ENCODE measurements at places on chromosomes 6 and 20.

DNA sequence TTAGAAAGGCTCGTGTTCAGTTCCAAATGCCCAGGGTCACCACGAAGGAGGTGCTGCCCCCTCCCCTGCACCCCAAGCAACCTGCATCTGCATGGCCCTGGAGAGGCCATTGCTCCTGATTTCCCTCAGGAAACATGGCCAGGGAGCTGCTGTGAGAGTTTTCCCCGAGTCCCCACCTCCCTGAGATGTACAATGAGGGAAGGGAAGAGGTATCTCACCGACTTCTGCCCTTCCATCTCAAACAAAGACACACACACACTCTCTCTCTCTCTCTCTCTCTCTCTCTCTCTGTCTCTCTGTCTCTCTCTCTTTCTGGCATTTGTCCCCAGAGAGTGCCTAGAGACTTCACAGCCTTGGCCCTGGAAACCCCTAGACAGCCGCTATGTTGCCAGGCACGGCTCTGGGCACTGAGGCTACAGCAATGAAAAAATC lies 120.4 kb downstream of the MRPL14 start:
- DNase-seq = no peak

DNA sequence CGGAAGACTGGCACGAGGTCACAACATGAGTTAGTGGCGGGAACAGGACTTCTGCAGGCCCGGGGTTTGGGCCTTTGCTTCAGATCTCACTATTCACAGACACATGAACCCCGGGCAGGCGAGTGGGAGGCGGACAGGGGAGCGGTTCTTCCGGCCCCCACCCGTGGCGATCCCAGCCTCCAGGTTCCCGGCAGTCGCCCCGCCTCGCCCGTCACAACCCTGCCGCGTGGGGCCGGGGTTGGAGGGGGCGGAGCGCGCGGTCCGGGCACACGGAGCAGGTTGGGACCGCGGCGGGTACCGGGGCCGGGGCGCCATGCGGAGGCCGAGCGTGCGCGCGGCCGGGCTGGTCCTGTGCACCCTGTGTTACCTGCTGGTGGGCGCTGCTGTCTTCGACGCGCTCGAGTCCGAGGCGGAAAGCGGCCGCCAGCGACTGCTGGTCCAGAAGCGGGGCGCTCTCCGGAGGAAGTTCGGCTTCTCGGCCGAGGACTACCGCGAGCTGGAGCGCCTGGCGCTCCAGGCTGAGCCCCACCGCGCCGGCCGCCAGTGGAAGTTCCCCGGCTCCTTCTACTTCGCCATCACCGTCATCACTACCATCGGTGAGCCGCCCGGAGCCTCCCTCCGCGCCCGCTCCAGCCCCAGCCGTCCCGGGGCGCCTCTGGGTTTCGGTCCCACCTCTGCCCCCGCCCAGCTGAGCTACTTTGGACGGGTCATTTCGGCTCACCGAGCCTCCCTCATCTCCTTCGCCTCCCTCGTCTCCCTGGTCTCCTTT lies at the start of gene KCNK15:
TSS of gene KCNK15 (plus strand) at position 268 of the 769 bp plus-strand sequence. CDS start at position 314, 46 bp downstream.
- no peak for DNase-seq

- no peak for DNase-seq
Observed at GRCh38 chr6:18634912-18635311, 247.8 kb downstream of the RNF144B start.

DNA sequence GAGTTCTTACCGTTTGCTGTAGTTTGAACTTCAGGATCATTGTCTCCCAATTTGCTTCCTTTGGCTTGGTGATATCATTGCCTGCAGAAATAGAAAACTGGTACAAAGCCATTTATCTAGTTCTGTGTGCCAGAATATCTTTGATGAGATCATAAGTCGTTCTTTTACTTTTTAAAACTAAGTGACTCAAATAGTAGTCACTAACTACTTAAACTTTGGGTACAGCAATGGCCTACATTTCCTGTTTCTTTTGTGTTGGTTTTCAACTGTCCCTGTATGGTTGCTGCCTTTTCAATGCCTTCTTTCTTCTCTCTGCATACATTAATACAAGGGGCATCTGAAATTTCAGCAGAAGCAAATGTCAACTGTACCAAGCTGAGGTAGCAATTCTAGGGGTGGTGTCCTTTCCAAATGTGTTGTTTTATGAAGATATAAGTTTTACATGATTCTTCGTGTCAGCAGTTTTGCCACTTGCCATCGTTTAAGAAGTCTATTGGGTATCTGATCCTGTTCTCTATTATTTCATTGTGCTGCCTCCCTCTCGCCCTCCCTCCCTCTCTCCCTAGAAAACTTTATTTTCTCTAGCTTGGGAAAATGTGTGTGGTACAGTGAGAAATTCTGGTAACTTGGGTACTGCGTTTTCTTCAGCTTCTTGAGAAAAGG lies 238.5 kb downstream of the FARS2 start:
- DNase-seq = no peak

- DNase-seq = no peak
Observed at GRCh38 chr6:119834418-119834817, 484.9 kb upstream of the MAN1A1 start.

- no peak for DNase-seq
Observed at GRCh38 chr6:78829407-78829806, 37.9 kb upstream of the IRAK1BP1 start.

DNA sequence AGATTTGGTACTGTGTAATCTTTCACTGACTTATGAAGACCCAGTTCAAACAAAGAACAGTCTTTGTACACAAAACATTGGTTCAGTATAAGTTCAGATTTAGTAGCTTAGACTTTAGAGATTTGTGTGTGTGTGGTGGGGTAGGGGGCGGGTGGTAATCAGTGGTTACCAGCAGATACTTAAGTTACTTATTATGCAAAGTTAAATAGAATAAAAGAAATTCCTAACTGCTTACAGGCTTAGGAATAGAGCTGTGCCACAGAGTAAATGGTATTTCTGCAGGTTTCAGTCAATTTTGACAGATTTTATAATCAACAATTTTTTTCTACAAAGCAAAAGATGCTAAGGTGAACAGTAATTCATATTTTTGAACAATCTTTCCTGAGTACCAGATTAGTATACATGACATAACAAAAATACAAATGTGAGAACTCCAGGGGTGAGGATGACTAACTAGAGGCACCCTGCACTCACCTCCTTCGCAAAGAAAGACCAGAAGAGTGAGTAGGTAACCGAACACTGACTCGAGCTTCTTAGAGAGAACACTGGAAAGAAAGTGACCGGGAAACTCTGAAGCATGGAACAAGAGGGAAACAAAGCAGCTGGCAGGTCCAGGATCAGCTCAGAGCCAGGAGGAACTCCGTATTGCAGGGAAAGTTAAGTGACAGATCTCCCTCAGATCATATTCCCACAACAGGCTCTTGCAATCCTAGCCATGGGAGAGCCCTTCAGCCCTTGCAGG lies 560.6 kb downstream of the COL12A1 start:
- DNase-seq = no peak

DNA sequence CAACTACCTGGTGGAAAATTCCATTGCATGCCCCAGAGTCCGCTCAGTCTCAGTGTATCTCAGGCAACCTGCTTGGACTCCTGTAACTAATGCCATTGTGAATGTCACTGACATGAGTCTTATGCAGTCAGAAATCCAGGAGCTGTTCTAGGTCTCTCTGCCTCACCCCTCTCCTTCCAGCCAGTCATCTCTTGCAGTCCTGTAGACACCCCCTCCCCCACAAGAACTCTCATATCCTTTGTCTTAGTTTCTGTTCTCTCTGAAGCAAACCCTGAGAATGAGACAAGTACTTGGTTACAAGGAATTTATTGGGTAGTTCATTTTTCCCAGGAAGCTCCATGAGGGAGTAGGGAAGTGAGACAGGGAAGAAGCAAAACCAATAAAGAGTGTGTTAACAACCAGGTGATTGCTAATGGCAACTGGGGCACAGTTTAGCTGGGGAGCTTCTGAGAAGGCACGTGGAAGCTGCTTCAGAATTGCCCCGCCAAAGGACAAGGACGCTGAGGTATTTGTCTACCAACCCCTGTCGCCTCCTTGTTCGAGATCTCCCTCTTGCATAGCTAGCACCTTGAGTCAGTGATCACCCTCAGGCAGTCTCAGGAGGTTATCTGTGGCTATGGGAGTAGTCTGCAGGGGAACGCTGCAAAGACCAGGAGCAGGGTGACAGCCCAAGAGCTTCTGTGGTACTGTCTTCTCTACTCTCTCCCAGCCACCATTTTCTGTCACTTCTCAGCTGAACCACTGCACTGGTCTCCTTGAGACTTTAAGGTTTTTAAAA lies 911.4 kb upstream of the FLRT3 start:
- DNase-seq = no peak

DNA sequence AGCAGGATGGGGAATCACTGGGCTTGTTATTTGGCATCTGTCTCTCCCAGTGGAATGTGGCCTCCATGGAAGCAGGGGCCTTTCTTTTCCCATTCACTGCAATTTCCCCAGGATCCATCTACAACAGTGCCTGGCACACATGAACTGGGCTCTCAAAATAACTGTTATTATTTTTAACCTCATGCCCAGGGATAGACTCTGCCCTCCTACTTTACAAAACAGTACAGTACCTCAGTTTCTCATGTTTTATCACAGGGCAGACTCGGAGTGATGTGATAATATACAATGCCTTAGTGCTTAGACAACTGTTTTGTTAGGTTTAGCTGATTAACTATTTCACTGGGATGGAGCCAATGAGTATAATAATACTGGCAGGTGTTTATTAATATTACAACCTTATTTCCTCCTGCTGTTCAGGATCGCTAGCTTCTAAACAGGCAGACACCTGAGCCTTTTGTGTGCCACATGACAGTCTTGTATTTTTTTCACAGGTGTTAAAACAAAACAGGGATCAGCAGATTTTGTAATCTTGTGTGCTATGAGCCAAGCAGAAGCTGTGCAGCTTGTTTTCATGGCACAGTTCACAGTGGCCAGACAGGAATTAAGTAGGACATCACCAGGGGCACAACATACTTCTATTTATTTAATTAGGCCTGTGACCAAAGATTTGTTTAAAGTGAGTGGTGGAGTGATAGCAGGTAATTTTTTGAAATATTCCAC lies 157.7 kb upstream of the EYA4 start:
- no peak for DNase-seq

GRCh38 chr20:12264711-12265110 lies 347.0 kb downstream of the BTBD3 start:
- no peak for DNase-seq

- no peak for DNase-seq
Observed at GRCh38 chr20:1567392-1568162, 10.1 kb upstream of the SIRPD start.

- DNase-seq = no peak
Observed at GRCh38 chr20:5787796-5788165, 37.6 kb downstream of the SHLD1 start.

DNA sequence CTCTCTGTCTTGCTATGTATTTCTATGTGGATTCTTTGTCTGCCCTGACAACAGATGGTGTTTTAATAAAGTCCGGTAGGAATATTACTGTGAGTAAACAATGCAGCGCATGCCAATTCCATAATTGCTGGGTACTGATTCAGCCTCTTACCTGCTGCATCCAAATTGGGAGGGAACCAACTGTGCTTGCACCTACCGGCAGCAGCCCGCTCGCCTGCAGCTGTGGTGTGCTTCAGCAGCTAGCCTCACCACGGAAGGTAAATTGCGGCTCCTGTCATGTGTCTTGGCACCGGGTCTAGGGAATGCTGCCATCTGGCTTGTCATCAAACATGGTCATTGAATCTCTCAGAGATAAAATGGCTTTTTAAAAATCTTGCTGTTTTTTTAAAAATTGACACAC lies 704.8 kb upstream of the SLC35B3 start:
- no peak for DNase-seq

DNA sequence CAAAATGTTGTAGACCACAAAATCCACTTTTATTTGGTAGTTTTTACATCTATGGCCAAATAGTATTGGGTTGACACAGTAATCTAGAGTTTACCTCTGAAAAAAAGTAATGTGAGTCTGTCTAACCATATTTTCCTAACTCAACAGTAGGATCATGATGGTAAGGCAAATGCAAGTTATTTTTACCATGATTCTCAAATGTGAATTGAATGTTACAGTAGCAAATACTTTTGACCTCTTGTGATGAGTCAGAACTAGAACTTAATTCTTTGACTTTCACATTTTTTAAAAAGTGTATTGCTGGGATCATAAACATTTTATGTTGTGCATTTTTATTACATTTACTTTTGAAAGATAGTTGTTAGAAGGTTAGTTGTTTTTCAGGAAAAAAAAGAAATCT lies 22.0 kb downstream of the RNF146 start:
- DNase-seq = no peak

DNA sequence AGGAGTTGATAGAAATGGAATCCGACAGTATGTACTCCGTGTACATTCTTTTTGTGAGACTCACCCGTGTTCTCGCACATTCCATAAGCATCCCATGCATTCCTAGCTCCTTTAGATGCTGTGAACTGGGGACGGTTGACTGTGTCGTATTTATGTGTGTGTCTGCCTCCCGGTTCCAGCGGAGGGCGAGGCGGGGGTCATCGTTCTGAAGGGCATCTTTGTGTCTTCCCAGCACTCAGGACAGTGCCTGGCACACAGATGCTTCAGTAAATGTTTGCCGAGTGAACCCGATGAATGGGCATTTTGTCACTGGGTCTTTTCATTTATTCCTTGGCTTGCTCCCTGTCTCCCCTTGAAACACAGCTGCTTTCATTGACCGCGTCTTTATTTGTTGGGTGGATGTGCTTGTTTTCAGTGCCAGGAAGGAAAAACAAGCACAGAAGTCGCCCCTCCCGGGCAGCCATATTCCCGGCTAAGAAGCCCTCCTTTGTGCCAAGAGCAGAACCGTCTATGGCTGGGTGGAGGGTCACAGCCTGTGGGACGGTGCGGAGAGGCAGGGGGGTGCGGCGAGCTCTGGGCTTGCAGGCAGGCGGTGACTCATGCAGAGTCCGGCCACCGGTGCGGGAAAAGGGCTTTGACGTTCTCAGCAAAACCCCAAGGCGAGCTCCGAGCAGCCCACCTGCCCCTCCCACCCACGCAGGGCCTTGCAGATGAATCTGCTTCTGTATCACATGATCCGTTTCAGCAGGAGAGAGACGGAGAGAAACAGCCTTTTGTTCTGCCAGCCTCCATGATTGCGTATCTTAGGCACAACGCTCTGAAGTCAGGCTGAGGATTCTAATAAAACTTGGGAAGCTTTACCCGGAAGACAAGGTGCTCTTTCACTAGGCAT lies 11.2 kb upstream of the PSMG4 start:
- DNase-seq = no peak

- DNase-seq = peak; percentile 38
Observed at GRCh38 chr6:128807577-128807976, 75.4 kb upstream of the LAMA2 start.

- no peak for DNase-seq
Observed at GRCh38 chr6:88810701-88811100, 152.7 kb downstream of the RNGTT start.
